Heart right ventricle (tissue), 16 donors: ENCODE measurements at places on chromosomes 4 and X. TPM values are rescaled to one million over a fixed set of nuclear protein-coding genes. Genes with fewer than 3 reads are reported as not detected.
A peak's percentile ranks its signal among the peaks of the same experiment; 100 is the strongest.

- DNase-seq, result no peak
These were observed 225.0 kb downstream of the GRIA3 start for GRCh38 chrX:123408821-123409737.

DNA sequence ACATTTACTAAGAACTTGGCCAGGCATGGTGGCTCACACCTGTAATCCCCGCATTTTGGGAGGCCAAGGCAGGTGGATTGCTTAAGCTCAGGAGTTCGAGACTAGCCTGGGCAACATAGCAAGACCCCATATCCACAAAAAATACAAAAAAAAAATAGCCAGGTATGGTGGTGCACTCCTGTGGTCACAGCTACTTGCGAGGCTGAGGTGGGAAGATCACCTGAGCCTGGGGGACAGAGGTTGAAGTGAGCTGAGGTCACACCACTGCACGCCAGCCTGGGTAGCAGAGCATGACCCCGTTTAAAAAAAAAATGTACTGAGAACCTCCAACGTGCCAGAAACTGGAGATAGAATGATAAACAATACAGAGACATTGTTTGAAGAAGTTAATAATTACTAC lies 8.0 kb downstream of the OPRPN start:
- DNase-seq, result no peak

DNA sequence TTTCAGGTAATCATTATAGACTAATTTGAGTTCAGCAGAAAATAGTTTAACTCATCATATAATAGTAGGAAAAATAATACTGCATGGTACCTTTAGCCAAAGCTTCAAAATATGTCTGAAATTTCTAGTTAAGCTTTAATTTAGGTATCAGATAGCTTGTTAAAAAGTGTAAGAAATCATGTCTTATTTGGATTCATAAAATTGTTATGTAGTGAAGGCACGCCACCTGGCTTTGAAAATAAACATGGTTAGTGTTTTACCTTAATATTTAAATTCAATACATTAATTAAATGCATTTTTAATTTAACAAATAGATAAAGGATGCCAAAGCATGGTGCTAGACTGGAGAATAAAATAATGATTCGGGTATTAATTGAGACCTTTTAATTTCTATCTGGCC lies 211.4 kb downstream of the FSTL5 start:
- no peak for DNase-seq

- DNase-seq, result no peak
These were observed 44.9 kb downstream of the CCNG2 start for GRCh38 chr4:77201857-77202256.

DNA sequence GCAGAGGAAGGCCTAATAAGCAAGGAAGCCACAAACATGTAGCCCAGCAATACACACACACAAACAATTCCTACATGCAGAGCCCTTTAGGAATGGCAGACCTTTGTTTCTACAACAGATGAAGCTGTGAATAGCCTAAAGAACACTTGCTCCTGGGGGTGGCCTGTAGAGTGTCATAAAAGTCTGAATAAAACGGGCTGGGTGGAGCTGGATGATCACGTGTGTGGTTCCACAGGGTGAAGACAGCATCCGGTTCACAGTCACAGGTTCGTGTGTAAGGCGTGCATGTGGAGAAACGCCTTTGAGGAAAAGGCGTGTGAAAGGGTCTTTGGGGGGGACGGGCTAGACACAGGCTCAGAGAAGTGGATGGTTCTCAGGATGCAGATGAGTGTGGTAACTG lies 156.1 kb downstream of the AFAP1 start:
- DNase-seq, result no peak

- no peak for DNase-seq
These were observed 223.0 kb downstream of the COX18 start for GRCh38 chr4:72846280-72847111.

GRCh38 chr4:10104211-10104990 lies 12.2 kb downstream of the WDR1 start:
- no peak for DNase-seq

GRCh38 chr4:173801876-173802661 lies 272.0 kb upstream of the HAND2 start:
- no peak for DNase-seq

DNA sequence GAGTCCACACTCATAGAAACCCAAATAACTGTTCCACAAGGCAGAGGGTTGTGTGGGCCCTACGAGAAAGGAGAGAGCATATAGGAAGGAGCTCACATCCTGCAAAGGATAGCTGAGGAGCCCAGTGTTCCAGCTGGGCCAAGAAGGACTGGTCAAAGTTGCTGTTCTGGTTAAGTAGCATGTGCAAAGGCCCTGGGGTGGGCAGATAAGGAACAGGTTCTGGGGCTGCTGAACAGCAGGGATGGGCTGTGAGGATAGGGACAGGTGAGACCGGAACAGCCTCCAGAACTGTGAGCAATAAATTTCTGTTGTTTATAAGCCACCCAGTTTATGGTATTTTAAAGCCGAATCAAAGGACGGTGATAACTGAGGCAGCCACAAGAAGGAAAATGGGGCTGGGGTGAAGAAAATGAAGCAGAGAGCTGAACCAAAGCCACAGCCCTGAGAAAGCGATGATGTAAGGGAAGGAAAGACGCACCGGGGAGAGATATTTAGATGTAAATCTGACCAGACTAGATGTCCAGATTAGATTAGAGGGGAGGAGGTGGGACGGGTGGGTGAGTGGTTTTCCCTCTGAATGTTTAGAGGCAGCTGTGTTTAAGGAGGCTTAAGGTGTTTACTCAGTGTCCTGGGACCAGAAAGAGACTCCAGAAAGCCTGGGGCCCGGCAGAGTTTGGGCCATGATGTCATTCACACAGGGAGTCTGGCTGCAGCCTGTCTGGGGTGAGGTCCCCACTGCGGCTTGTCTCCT lies 180.8 kb upstream of the BCOR start:
- no peak for DNase-seq

DNA sequence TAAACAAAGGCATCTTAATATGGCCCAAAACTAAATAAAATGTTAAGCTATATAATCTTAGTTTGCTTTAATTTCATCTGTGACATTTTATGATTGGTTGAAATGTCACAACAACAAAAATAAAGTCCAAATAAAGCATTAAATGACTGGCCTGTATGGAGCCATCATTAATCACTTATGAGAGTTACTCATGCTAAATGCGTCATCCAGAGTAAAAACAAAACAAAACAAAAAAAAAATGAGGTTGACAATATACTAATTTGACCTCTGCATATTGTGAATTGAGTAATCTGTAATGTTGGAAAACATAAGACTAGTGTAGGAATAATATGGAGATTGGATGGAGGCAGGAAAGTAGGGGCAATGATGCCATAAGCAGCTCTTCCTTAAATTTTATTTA lies 139.7 kb downstream of the MAPK10 start:
- DNase-seq, result no peak

DNA sequence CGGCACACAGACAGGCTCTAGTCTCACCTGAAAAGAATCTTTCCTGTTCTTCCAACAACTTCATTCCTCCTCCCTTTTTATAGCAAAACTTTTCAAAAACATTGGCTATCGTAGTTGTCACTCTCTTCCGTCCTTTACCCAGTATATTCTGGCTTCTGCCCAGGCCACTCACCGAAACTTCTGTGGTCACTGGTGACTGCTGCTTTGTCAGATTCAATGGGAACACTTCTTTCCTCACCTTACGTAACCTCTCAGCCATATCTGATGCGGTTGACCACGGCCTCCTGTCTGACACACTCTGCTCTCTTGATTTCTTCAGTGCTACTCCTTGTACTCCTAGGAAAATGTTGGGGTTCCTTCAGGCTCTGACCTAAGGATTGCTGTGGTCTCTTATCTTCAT lies 9.2 kb upstream of the RNF150 start:
- no peak for DNase-seq

DNA sequence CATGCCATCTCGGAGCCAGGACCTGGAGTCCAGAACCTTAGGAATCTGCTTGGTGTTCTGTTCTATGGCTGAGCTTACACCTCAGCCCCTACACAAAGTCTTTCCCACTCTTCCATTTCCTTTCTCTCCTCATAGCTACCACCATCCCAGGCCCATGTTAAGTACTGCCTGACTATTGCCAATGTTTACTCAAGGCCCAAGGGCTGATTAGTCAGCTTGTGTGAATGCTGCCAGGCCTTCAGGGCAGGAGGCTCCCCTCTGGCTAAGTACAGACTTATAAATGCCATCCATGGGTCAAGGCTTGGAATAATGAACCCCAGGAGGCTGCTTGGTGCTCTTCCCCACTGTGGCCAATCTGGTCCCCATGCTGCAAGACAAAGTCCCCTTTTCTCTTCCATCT lies 411.6 kb upstream of the MAGEB18 start:
- no peak for DNase-seq

- no peak for DNase-seq
These were observed 349.1 kb downstream of the ANK2 start for GRCh38 chr4:113398441-113399143.

GRCh38 chr4:86959588-86960500 lies 25.0 kb downstream of the AFF1 start:
- DNase-seq, result no peak

- DNase-seq, result no peak
These were observed 9.2 kb upstream of the FHDC1 start for GRCh38 chr4:152926959-152927358.

GRCh38 chr4:156326246-156326645 lies 372.6 kb upstream of the CTSO start:
- no peak for DNase-seq

DNA sequence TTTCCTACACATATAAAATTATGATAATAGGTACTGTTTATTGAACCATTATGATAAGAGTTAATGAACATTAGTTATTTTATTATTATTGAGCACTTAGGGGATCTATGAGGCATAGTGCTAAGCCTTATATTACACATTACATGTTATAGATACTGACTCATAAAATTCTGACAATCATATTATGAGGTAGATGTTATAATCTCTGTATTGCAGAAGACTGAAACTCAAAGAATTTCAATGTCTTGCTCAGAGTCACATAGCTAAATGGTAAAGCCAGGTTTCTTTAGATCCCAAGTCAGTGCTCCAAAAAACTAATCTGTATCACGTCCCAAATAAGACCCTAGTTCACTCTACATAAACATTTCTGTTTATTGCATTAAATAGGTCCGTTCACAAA lies 207.2 kb upstream of the CNKSR2 start:
- no peak for DNase-seq

GRCh38 chrX:16897445-16897844 lies 27.3 kb upstream of the RBBP7 start:
- no peak for DNase-seq

- DNase-seq, result no peak
These were observed 191.3 kb downstream of the OR13H1 start for GRCh38 chrX:131735127-131735526.

- no peak for DNase-seq
These were observed 5.1 kb downstream of the MORF4L2 start for GRCh38 chrX:103681443-103681842.

DNA sequence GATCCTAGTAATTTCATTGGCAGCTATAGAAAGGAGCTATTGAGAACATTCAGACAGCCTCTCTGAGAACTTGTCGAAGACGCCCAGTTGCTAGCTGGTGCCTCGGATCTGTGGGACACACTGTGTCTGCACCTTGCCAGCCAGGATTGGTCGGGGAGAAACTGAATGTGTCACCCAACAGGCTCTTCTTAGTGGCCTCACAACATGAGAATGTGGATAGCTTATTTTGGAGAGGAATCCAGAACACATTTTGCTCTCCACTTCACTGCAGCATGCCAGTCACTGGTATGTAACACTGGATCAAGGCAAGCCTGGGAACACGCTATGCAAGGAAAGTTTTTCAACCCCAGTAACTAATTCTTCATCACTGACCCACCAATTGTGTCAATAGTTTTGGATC lies 89.5 kb upstream of the TRPC3 start:
- DNase-seq, result peak; percentile 11

- no peak for DNase-seq
These were observed 81.1 kb downstream of the VMA21 start for GRCh38 chrX:151478058-151478457.

- DNase-seq, result no peak
These were observed 219.2 kb downstream of the ARAP2 start for GRCh38 chr4:36024901-36025660.

GRCh38 chr4:1027219-1027914 lies 15.9 kb downstream of the FGFRL1 start:
- no peak for DNase-seq

- DNase-seq, result no peak
These were observed 53.3 kb downstream of the CAMK2D start for GRCh38 chr4:113708250-113708649.

Gene HELT
- not detected for polyA plus RNA-seq

Gene EVC
- polyA plus RNA-seq, result 3.0 TPM

Gene H2BW1
- polyA plus RNA-seq, result not detected

Gene RADX
- 1.1 TPM for polyA plus RNA-seq

Gene ZFP92
- polyA plus RNA-seq, result 0.23 TPM

Gene EMCN
- 25.1 TPM for polyA plus RNA-seq

Gene CT45A5
- not detected for polyA plus RNA-seq

Gene BMPR1B
- polyA plus RNA-seq, result 0.04 TPM

Gene TRIM60
- polyA plus RNA-seq, result not detected

Gene CXorf65
- not detected for polyA plus RNA-seq

Gene CWH43
- polyA plus RNA-seq, result not detected

Gene PAGE4
- not detected for polyA plus RNA-seq
